ENCODE measurements at places on chromosomes 11 and 22.

GRCh38 chr11:206526-207207 lies 532 bp downstream of the BET1L start:
- DNase-seq: no peak

DNA sequence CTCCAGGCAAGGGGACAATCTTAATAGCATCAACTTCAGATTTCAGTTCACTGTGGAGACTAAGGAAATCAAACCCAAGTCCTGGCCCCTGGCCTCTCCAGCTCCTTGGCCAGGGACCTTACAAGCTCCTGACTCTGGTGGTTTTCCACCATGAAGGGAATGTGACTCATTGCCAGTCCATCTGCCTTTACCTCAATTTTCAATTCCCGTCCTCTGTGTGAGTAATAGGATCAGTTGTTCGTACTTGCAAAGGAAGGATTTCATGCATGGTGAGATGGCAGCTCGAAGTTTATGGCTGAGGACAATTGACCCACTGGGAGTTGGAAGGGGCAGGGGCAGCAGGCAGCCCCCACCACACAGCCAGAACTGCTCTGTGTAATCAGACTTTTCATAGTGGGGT lies 42.5 kb downstream of the INSC start:
- DNase-seq: no peak

- no peak for DNase-seq
These were observed 12.9 kb upstream of the LIMK2 start for GRCh38 chr22:31199187-31199586.

- DNase-seq: no peak
These were observed 85.9 kb downstream of the SBF2 start for GRCh38 chr11:10208131-10208575.

- no peak for DNase-seq
These were observed 52.8 kb upstream of the CCDC188 start for GRCh38 chr22:20203552-20204201.

GRCh38 chr11:62556875-62557631 lies 10.4 kb upstream of the AHNAK start:
- no peak for DNase-seq

DNA sequence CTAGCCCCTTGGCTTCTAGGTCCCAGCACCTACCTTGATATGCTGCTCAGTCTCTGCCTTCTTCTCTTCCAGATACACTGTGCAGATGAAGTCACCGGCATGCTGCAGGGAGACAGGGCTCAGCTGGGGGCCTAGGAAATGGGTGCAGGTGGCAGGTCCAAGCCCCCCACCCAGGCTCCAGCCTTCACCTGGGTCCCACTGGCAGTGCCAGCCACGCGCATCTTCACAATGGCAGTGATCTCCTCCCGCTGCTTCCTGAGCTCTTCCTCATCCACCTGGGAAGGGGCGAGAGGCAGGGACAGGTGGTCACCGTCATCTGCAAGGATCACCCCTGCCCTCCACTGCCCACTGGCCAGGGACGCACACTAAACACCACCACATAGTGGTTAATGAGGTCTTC lies 21.1 kb upstream of the PDE2A start:
- no peak for DNase-seq

GRCh38 chr22:29524442-29525191 lies 28.9 kb downstream of the THOC5 start:
- peak; percentile 50 for DNase-seq

DNA sequence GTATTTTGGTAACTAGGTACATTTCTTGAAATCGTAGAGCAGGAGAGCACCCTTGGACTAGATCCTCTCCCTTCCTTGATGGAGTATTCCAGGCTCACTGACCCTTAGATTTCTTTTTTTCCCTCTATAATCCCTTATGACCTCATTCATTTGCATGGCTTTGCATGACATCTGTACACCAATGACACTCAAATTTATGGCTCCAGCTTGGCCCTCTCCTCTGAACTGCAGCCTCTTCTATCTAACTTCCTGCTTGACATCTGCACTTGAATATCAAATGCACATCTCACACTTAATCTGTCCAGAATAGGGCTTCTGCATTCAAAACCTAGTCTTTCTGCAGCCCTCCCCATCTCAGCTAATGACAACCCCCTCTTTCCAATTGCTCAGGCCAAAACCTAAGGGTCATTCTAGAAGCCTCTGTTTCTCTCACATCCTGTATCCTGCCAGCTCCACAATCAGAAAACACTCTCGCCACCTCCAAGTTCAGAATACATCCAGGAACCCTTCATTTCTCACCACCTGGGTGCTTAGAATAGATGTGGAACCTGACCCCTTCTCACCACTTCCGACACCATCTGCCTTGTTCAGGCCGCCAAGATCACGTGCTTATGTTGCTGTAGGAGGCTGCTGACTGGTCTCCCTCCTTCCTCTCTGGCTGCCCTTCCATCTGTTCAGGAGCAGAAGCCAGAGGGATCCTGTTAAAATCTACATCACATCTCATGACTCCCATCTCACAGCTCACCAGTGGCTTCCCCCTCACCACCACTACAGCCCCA lies 138.9 kb upstream of the MTNR1B start:
- no peak for DNase-seq

DNA sequence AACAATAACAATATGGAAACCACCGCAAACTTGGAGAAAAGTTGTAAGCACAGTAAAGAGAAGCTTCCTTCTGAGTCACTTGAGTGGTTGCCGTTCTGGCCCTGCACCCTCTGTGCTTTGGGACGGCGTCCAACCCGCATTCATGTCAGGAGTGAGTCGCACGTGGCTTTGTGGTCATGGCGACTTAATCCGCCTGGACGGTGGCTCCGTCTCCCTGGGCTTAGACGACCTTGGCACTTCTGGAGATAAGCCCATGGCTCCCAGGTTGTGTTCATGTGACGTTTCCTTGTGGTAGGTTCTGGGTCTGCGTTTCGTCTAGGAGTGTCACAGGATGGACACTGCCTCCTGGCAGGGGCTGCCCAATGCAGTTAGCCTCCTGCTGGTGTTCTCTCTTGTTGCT lies 40.5 kb downstream of the TPCN2 start:
- DNase-seq: no peak

DNA sequence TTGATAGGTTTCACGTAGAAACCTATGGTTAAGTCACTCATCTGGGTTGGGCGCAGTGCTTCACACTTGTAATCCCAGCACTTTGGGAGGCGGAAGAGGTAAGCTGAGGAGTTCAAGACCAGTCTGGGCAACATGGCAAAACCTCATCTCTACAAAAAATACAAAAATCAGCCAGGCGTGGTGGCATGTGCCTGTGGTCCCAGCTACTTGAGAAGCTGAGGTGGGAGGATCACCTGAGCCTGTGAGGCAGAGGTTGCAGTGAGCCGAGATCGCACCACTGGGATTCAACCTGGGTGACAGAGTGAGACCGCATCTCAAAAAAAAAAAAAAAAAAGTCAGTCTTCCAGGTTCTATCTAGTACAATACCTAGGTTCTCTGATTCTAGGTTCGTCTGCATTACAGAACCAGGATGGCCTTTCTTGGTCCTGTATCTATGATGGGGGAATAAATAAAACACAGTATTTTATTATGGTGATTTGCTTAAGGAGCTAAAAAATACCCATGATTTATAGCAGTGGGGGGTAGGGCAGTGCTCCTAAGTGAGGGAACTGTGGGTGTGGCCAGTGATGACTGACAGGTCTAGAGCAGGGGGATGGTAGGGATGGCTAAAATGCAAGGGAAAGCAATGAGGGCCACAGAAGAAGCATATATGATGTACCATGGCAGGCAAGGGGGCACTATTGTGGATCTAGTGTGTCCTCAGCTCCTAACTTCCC lies 65.5 kb upstream of the NUP160 start:
- no peak for DNase-seq

DNA sequence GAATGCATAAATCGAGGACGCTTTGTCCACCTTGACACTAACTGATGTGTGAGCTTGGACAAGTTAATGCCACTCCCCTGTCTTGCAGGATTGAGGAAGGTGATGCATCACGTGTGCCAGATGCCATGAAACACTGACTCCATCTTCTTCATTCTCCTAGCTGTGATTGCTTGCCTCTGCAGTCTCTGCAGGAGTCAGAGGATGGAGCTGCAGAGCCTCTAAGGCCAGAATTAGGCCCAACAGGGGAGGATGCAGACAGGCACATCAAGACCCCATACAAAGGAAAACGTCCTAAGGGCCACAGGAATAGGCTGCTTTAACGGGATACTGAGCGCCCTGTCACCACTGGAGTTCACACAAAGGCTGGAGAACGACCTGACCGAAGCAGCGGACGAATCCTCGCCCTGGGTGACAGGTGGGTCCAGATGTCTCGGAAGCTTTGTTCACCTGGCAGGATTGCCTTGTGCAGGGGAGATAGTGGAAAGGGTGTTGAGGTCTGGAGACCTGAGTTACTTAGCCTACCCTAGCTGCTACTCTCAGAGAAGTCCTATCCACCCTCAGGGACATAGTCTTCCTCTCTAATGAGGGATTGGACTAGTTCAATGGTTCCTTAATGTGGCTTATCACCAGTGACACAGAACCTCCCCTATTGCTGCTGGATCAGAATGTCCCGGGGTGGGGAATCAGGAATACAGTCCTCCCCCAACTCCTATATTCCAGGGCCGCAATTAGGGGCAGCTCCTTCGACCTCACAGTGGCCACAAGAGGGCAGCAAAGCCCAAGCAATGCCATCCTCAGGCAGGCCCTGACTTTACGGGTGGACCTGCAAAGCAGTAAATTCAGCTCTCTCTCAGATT lies 32.4 kb downstream of the DBX1 start:
- peak; percentile 53 for DNase-seq

- no peak for DNase-seq
These were observed 73.6 kb upstream of the NARS2 start for GRCh38 chr11:78647986-78648875.

DNA sequence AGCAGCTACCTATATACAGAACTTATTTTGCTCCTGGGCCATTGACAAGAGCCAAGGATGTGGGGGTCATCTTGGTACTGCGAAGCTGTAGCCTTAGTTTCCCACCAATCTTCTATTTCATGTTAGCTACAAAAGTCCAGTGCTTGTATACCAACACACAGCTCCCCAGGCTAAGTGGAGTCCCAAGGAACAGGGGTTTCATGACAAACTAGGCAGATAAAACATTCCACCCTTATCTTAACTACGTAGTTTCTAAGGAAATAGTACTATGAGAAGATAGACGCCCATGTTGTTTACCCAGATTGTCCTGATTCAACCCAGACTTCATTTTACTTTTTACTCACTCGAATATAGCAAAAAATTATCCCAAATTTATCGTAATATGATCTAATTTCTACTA lies 218.5 kb downstream of the DYNC2H1 start:
- no peak for DNase-seq

- no peak for DNase-seq
These were observed 299.7 kb downstream of the ST3GAL4 start for GRCh38 chr11:126654886-126655806.

DNA sequence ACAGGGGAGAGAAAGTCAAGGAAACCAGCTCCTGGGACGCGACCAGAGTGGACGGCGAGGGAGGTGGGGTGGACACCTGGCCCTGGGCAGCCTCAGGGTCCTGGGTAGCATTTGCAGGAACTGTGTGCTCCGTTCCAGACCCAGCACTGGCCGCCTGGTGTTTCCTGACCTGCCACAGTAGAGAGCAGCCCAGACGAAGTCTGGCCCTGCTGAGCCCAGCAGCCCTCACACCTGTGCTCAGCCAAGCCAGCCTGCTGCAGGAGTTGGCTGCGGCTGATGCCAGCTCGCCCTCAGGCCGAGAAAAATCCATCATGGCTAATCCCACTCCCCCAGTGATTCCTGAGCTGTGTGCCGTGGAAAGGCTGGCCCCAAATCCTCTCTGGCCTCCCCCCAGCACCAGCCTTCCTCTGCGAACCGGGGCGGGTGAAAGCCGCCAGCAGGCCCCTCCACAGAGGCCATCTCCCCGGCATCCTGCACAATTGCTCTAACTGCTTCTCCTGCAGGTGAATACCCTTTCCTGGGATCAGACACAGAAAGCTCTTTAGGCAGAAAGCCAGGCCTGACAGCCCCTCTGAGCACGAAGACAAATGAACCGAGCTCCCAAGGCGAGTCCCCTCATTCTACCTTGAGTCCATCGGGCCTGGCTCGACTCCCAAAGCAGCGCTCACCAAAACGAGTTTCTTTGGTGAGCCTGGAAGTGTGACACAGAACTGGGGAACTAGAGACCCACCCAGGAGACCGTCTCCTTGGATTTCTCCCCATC lies 88.6 kb downstream of the RTL6 start:
- no peak for DNase-seq

DNA sequence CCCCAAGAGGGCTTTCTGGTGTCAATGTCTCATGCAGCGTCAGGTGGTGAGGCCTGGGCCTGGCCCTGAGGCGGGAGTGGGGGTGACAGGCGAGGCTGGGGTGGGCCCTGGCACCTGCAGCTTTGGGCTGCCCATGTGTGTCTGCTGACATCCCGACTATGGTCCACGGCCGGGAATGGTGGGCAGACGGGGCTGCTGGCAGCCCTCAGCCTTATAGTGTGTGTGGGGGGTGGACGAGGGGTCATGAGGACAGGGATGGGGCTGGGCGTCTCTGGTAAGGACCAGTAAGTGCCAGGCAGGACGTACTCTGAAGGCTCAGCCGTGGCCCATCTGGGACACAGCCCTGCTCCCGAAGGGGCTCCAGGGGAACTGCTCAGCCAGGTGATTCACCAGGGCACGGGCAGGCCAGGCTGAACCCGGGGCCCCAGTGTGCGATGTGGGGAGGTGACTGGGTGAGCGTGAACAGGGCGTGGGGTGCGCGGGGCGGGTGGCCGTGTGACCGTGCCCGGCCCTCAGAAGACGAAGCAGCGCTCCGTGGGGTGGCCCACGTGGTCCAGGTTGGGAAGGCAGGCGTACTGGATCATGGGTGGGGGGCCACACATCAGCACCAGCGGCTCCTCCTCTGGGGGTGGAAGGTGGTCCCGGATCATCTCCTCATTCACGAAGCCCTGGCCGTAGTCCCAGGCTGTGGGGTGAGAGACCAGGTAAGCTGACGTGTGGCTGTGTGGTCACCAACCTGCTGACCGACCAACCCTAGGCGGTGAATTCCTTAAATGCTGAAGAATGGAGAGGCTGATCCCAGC lies 4.8 kb upstream of the POLDIP3 start:
- DNase-seq: no peak

GRCh38 chr11:93288767-93289166 lies 41.8 kb upstream of the DEUP1 start:
- DNase-seq: no peak

DNA sequence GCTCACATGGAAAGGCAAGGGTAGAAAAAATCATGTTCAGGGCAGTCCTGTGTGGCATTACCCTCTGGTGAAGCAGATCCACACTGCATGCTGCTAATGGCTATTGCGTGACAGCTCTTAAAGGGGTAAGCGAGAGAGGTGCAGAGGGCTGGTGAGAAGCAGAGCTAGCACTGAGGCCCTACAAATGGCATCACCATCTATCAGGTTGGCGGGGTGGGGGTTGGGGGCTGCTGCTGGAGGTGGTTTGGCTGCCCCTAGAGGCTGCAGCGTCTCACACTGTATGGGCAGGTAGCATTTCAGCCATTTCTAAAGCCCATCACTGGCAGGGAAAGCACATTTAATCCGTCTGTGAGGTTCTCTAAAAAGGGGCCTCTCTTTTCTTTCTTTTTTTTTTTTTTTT lies 16.9 kb upstream of the TMA7B start:
- no peak for DNase-seq
